Large intestine (tissue), 12 donors: ENCODE measurements at places on chromosomes 2 and 18. TPM values are rescaled to one million over a fixed set of nuclear protein-coding genes. Genes with fewer than 3 reads are reported as not detected.

- H3K27ac ChIP-seq = no peak overlapping the region
- H3K27me3 ChIP-seq = no peaks in the 10 kb centered on the region
- H3K4me1 ChIP-seq = peaks cover 12% of the 10 kb centered on the region
- DNase-seq = no peak
These were observed 83.8 kb downstream of the CLHC1 start for GRCh38 chr2:55148269-55148668.

DNA sequence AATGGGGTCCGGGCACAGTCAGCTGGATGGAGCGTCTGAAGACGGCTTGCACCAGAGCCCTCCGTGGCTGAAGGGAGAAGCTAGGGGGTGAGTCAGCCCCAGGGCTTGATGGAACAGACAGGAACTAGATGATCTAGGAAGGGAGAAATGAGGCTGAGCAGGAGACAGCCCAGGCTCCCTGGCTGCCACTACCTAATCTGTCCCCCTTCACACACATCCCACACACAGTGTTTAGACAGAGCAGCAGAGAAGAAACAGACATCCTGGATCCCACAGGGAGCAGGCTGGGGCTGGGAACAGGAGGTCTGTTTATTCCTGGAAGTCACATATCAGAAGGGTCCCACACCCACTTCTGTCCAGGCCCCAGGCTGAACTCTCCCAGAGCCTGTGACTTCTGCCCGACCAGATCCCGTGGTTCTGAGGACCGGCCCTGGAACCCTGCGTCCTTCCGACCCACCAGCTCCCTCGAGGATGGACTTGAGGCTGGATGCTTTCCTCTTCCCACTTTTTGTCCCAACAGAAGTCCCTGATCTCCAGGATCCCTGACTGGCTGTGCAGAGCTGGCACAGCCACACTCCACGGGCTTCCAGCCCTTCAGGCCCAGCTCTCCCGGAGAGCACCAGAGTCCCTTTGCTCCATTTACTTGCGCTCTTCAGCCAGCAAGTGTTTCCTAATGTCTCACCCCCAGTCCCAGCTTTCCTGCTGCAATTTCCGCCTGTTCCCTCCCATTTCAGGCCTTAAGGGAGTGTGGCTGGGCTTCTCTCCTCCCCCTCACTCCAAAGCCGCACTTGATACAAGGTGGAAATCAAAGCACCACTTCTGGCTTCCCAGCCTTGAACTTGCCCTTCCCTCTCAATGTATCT, 1.5 kb upstream of the GPBAR1 start:
- DNase-seq = no peak
- peaks cover 41% of the 10 kb centered on the region for H3K36me3 ChIP-seq
- H3K4me3 ChIP-seq = no peak overlapping the region
- H3K27ac ChIP-seq = peak overlapping the region; percentile 25

Gene CMPK2
- polyA plus RNA-seq = 13.3 TPM

- H3K4me3 ChIP-seq = peak overlapping the region; percentile 44
- H3K4me1 ChIP-seq = peaks cover 7% of the 10 kb centered on the region
- DNase-seq = peak; percentile 34
- H3K27ac ChIP-seq = peak overlapping the region; percentile 78
- peaks cover 12% of the 10 kb centered on the region for H3K27me3 ChIP-seq
These were observed 9.3 kb downstream of the MEIS1 start for GRCh38 chr2:66443979-66444861.

DNA sequence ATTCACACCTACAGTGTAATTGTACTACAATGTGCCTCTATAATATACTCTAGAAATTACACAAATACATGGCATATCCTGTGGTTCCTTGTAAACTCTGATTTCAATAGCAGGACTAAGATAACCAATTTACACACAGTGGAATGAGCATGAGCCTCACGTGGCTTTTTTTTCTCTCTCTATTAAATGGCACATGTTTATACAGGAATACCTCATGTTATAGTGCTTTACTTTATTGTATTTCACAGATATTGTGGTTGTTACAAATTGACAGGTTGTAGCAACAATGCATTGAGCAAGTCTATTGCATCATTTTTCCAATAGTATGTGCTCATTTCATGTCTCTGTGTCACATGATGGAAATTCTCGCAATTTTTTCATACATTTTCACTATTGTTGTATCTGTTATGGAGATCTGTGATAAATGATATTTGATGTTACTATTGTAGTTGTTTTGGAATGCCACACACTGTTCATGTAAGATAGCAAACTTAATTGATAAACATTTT, 260.0 kb downstream of the FSIP2 start:
- H3K4me3 ChIP-seq = no peak overlapping the region
- H3K27me3 ChIP-seq = no peaks in the 10 kb centered on the region
- no peak for DNase-seq
- no peaks in the 10 kb centered on the region for H3K4me1 ChIP-seq

- H3K4me3 ChIP-seq = no peak overlapping the region
- DNase-seq = no peak
- no peak overlapping the region for H3K27ac ChIP-seq
- no peaks in the 10 kb centered on the region for H3K4me1 ChIP-seq
- H3K27me3 ChIP-seq = no peaks in the 10 kb centered on the region
These were observed 10.4 kb upstream of the FAM228A start for GRCh38 chr2:24164416-24164973.

GRCh38 chr2:104410136-104410535, 443.8 kb upstream of the POU3F3 start:
- no peak overlapping the region for H3K4me3 ChIP-seq
- DNase-seq = no peak
- H3K36me3 ChIP-seq = no peaks in the 10 kb centered on the region
- no peaks in the 10 kb centered on the region for H3K4me1 ChIP-seq
- no peaks in the 10 kb centered on the region for H3K27me3 ChIP-seq

Gene DCDC2C
- polyA plus RNA-seq = 0.33 TPM

Gene MROH2A
- 0.16 TPM for polyA plus RNA-seq

GRCh38 chr18:66867653-66868052, 263.8 kb upstream of the CDH19 start:
- H3K4me3 ChIP-seq = no peak overlapping the region
- H3K36me3 ChIP-seq = no peaks in the 10 kb centered on the region
- no peaks in the 10 kb centered on the region for H3K27me3 ChIP-seq
- no peak for DNase-seq

Gene UBE2E3
- 77.2 TPM for polyA plus RNA-seq

Gene FOXD4L1
- 0.07 TPM for polyA plus RNA-seq

GRCh38 chr2:208698114-208698513, 291.5 kb downstream of the PTH2R start:
- no peaks in the 10 kb centered on the region for H3K27me3 ChIP-seq
- H3K36me3 ChIP-seq = no peaks in the 10 kb centered on the region
- H3K27ac ChIP-seq = no peak overlapping the region
- no peak for DNase-seq

GRCh38 chr2:216643986-216644659, 10.9 kb downstream of the IGFBP2 start:
- no peaks in the 10 kb centered on the region for H3K27me3 ChIP-seq
- no peak overlapping the region for H3K4me3 ChIP-seq
- peak overlapping the region; percentile 67 for H3K27ac ChIP-seq
- peaks cover 19% of the 10 kb centered on the region for H3K36me3 ChIP-seq

DNA sequence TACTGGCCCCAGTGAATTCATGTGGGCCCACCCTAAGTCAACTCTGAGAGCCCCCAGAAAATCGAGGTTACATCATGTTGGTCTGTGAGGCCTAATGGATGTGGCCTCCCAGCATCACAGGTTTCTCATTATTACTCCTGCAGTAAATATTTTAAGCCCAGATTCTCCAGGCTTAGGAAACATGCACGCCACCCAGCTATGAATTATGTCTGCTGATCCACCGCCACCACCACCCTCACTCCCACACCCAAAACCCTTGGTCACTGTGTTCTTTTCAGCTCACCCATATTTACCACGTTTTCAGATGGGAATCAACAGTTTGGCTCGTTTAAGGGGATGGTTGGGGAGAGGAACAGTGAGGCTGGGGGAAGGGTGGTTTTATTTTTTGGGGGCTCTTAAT, 128.6 kb downstream of the NCK2 start:
- no peaks in the 10 kb centered on the region for H3K4me1 ChIP-seq
- H3K4me3 ChIP-seq = no peak overlapping the region
- no peak for DNase-seq
- no peak overlapping the region for H3K27ac ChIP-seq
- no peaks in the 10 kb centered on the region for H3K27me3 ChIP-seq

DNA sequence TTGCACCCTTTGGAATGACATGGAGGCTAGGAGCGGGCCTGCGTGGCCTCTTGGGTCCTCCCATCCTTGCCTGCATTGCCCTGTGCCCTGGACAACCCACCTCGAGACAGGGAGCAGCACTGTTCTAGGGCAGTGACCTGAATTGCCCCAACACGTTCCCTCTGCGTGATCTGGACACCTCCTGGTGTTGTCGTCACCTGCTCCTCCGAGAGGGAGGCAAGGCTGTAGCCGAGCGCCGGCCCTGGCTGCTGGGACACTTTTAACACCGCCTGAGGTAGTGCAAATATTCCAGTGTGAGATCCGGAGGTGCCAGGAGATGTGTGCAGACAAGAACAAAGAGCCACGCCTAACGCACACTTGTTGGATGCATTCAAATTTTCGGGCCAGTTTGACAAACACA, 131.5 kb downstream of the SMAD7 start:
- peak overlapping the region; percentile 48 for H3K27ac ChIP-seq
- DNase-seq = peak; percentile 60
- peaks cover 20% of the 10 kb centered on the region for H3K4me1 ChIP-seq
- H3K36me3 ChIP-seq = peaks cover 10% of the 10 kb centered on the region
- no peaks in the 10 kb centered on the region for H3K27me3 ChIP-seq
- no peak overlapping the region for H3K4me3 ChIP-seq

GRCh38 chr2:157349949-157350515, 24.4 kb upstream of the ERMN start:
- peaks cover 8% of the 10 kb centered on the region for H3K4me1 ChIP-seq
- no peaks in the 10 kb centered on the region for H3K27me3 ChIP-seq
- H3K4me3 ChIP-seq = no peak overlapping the region
- H3K36me3 ChIP-seq = no peaks in the 10 kb centered on the region
- H3K27ac ChIP-seq = no peak overlapping the region
- DNase-seq = no peak

GRCh38 chr2:219205165-219205538, 1.4 kb upstream of the ZFAND2B start:
- no peak overlapping the region for H3K4me3 ChIP-seq
- H3K36me3 ChIP-seq = peaks cover 26% of the 10 kb centered on the region
- no peak for DNase-seq
- no peaks in the 10 kb centered on the region for H3K27me3 ChIP-seq
- peaks cover 19% of the 10 kb centered on the region for H3K4me1 ChIP-seq
- H3K27ac ChIP-seq = no peak overlapping the region

Gene POTEC
- polyA plus RNA-seq = 0.06 TPM

DNA sequence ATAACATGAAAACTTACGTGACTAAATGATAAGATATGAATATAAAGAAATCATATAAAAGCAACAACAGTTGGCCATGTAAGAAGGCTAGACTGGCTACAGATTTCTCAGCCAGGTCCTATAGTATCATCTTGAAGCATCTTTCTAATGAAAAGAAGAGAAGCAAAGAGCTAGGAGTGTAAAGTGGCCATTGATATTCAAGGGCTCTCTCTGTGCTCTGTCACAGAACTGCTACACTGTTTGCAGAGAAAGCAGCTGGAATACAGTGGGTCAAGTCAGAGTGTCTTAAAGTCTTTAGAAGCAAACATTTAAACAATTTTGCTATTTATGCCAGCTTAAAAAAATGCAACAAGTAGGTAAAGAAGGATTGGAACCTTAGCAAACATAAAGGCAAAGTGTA, 118.8 kb downstream of the SCN9A start:
- H3K27me3 ChIP-seq = no peaks in the 10 kb centered on the region
- no peak overlapping the region for H3K27ac ChIP-seq
- DNase-seq = no peak
- no peaks in the 10 kb centered on the region for H3K4me1 ChIP-seq

DNA sequence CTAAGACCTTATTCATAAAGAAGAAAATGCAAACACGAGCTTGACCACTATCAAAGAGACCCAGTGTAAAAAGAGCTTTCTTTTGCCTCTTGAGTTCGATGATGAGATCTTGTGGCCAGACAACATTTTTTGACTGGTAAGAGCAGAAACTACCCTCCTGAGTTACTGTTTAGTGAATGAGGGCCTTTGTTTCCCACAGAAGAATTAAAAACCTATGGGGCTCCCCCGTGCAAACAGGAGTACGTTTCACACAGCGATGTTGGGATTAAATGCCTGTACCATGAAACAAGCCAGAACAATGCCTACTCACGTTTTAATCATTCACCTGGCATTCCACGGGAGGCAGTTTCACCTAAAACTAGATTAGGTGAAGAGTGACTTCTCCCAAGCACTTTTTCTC, 36.0 kb downstream of the MYCN start:
- H3K4me1 ChIP-seq = no peaks in the 10 kb centered on the region
- H3K4me3 ChIP-seq = no peak overlapping the region
- DNase-seq = no peak
- H3K27ac ChIP-seq = no peak overlapping the region
- H3K36me3 ChIP-seq = no peaks in the 10 kb centered on the region
- no peaks in the 10 kb centered on the region for H3K27me3 ChIP-seq

Gene PKDCC
- 247 TPM for polyA plus RNA-seq

Gene TTC32
- 24.0 TPM for polyA plus RNA-seq

GRCh38 chr2:134462275-134462674, 208.4 kb downstream of the MGAT5 start:
- no peaks in the 10 kb centered on the region for H3K36me3 ChIP-seq
- H3K27me3 ChIP-seq = no peaks in the 10 kb centered on the region
- no peak for DNase-seq
- H3K4me1 ChIP-seq = peaks cover 3% of the 10 kb centered on the region
- H3K27ac ChIP-seq = no peak overlapping the region
- H3K4me3 ChIP-seq = no peak overlapping the region

- no peaks in the 10 kb centered on the region for H3K36me3 ChIP-seq
- peaks cover 81% of the 10 kb centered on the region for H3K27me3 ChIP-seq
- DNase-seq = peak; percentile 50
- no peak overlapping the region for H3K27ac ChIP-seq
- H3K4me1 ChIP-seq = peaks cover 16% of the 10 kb centered on the region
- no peak overlapping the region for H3K4me3 ChIP-seq
These were observed 2.9 kb upstream of the ATOH8 start for GRCh38 chr2:85750587-85751575.

Gene SP110
- 16.5 TPM for polyA plus RNA-seq

DNA sequence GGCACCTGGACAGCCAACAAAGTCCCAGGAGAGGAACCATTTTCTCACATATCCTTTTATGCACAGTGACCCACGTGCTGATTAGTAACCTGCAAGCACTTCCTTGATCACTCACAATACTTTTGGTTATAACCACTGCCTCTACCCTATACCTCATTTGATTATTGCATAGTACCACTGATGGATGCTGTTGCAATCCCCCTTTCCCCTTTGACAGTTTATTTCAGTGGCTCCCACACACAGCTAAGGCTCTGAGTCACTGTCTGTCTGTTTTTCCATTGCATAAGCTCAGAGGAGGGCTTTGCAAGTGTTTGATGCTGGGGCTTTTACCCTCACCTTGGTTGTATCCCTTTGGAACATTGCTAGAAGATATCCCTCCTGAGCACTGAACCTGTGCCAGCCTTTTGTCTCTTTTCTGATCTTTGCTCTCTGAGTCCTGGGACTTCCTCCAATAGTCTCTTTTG, 101.7 kb upstream of the RBBP8 start:
- H3K36me3 ChIP-seq = no peaks in the 10 kb centered on the region
- DNase-seq = peak; percentile 30
- H3K27me3 ChIP-seq = no peaks in the 10 kb centered on the region
- H3K4me1 ChIP-seq = peaks cover 5% of the 10 kb centered on the region
